ENCODE measurements at places on chromosomes 3 and 15.

GRCh38 chr3:173404156-173404555 is 6.6 kb downstream of the NLGN1 start:
- DNase-seq, result no peak

DNA sequence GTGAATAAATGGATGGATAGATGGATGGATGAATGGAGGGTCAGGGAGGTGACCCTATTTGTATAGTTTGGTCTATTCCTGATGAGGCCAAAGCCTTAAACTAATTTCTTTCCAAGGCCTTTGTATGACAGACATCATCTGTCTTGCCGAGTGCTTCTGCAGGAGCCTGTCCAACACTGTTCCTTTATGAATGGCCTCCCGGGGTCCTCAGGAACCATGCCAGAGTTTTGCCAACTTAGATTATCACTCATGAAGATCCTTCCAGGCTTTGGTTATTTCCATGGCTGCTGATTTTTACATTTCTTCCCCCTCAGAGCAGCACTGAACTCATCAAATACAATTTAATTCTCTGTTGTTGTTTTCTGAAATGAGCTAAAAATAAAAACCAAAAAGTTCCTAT is 133.0 kb upstream of the SOX2 start:
- no peak for DNase-seq

DNA sequence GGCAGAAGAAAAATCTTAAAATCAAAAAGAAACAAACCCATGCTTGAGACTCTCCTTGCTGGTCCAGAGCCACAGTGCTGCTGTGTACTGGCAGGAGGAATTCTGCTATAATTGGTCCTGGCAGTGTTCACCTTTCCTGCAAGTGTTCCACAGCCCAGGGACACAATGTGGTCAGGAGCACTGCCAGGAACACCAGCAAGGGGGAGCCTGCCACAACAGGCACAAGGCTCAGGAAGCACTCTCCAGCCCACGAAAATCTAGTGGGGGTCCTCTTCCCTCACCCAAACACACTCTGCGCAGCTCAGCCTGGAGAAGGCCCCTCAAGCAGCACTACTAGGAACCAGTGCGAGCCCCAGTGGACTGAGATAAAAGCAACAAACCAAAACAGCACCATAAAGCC is 92.9 kb downstream of the UBE3A start:
- no peak for DNase-seq

- DNase-seq, result no peak
These were observed 64.8 kb downstream of the SAMMSON start for GRCh38 chr3:70064194-70064779.

DNA sequence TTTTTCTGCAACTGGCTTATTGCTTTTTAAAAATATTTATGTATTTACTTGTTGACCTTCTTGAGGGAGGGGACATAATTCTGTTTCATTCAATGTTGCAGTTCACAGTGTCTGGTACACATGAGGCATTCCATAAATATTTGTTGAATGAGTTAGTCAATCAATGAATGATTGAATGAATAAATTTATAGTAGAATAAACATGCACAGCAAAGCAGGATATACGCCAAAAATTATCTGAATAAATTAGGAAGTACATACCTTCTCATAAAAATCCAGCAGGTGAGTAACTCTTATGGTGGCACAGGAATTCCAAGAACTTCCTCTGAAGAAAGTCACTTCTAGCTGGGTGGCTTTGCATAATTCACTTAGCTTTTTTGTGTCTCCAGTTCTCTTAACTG is 469.4 kb upstream of the ATP11B start:
- no peak for DNase-seq

DNA sequence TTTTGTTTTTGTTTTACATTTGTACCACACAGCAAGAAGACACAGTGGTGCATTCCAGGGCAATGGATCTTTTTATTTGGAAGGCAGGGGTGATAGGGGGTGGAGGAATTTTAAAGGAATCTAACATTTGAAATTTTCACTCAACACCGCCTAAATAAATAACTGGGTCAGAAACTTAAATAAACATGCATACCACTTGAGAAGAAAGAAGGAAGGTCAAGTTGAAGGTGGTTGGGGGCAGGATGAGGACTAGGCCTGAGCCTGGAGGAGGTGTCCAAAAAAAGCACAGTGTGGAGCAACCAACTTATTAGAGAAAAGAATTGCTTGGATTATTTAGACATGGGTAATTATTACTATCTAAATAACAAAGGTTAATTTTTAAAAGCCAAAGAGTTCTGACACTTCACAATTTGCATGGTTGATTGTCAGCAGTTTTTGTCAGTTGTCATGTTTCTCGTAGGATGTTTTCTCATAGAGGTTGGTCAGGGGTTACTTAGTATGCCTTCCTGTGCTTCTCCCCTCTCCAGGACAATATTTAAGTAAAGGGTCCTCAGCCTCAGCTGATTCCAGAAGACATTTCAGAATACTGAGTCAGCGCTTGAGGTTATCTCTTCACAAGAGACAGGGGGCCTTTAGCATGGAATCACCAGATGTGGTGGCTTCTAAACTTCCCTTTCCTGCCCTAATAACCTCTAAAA is 173.7 kb upstream of the SLC2A2 start:
- DNase-seq, result no peak

DNA sequence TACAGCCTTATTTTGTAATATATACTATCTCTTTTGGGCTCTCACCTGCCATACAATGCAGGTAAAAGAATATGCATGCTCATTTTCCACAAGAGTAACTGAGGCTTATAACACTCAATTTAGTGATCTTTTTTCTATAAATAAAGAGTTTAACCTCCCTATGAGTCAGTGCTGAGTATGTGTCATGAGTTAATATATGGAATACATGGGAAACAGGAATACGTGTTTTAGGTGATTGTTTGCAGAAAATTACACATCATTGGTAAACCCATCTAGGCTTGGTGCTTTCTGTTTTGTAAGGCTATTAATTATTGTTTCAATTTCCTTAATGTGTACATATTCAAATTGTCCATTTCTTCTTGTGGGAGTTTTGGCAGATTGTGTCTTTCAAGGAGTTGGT is 411.3 kb downstream of the GRM7 start:
- DNase-seq, result no peak

DNA sequence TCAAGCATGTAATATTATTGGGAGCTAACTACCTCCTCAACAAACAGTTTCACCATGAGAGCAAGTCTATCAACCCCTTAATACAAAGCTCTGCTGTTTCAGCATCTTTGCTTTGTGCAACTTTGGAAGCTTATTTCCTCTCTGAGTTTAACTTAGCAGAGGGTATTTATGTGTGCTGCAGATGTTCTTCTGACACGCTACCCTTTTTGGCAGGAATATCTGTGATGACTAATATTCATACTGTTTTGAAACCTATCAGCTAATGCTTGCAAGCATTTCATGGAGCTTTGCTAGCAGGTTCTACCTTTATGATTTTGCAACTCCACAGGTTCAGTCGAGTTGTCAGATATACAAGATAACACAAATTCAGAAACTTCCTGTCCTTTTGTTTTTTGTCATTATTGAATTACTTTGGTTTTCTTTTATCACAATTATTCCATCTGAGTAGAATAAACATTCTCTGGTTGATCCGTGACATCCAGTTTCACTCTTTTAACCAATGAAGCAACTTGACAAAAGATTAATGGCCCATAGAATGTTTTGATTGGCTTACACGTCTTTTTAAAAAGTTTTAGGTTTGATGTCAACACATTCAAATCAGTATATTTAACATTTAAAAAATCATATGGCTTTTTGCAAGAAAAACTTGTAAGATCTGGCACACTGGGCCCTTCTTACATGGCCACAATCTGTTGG is 1.7 kb upstream of the SLC9A9 start:
- no peak for DNase-seq

DNA sequence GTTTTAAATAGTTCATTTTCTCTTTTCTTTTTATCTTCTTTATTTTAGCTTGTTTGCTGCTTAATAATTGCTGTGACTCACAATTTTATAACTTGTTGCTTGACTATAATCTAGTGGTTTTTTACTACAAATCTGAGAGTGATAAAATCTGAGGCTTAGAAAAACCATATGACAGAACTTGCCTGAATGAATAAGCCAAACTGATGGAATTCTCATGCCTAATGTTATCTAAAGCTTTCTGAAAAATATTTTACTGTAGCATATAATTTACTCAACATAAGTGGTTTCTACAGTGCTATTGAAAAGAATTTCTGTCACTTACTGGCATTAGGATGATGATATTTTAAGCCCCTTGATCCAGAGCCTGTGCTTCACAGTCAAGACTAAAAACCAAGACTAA is 175.1 kb downstream of the VGLL3 start:
- DNase-seq, result no peak

DNA sequence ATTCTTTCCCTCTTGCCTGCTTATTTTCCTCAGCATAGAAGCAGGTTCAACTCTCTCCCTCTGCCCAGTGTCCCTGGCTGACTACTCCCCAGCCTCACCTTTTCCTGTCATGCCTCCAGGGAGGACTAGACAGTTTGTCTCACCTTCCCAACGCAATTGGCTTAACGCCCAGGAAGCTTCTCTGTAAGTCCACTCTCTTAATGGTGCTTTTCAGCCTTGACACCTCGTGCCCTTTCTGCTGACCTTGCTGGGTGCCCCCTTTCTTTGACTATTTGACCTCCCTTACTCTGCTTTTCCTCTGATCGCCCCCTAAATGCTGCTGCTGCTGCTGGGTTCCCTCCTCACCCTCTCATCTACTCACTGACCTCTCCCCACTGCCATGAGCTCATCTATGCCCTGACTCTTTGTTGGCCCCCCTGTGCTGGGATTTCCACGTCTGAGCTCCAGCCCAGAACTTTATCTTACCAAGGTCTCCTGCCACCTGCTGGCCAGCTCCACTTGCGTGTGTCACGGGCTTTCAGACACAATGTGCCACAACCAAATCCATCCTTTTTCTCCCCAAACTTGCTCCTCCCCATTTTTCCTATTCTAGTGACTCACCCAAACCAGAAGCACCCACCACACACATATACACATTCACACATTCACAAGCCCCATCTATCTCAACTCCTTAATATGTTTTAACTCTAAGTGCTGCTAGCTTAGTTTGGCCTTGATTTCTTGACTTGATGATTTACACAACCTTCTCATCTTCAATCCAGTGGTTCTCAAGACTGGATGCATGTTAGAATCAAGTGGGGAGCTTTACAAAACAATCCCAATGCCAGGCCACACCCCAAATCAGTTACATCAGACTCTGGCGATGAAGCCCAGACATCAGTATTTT is 16.6 kb downstream of the EPB42 start:
- DNase-seq, result peak; percentile 20

DNA sequence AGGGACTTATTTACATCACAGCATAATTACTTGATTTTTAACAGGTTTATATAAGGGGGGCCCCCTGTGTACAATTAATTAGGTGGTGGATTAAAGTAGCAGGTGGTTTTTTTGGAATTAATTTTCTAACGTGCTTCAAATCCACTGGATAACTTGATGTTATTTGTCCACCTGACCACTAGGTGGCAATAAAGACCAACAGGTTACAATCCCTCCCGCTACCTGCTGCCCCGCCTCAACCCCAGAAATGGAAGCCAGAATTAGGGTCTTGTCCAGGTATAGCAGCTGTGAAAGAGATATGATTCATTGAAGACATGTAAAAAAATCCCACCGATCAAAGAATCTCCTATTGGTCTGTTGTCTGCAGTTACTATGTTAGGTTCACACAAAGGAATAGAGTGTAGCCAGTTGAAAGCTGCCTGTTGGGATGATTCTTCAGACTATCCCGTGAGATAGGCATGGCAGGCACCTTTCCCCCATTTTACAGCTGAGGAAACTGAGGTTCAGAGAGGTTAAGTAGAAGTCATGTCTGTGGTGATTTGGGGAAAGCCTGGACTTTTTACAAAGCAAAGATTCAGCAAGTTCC is 44.0 kb downstream of the MFSD1 start:
- DNase-seq, result no peak

DNA sequence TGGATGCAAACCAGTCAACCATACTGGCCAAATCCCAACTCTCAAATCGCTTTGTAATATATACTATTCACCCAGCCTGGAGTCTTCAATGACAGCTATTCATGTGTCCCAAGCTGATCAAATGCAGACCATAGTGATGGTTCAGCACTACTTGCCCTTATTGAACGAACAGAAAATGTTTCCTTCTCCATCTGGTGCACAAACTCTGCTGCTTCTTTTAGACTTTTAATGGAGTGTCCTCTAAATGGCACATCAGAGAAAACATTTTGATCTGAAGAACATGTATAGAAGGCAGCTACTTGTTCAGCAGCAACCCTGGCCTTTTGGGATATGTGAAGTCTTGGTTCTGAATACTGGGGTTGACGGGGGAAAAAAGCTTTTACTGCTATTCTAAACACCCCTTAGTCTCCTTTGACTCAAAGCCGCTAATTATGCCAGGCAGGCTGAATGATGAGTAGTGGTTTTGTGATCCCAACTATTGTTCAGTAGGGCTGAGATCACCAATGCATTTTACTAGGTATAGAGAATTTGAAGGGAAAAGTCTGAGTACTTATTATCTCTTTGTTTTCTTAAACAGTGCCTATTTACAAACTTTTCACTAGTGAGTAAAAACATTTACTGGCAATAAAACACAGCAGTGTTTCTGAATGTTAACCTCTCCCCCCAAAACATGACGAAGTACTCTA is 781.2 kb downstream of the ROBO1 start:
- no peak for DNase-seq

DNA sequence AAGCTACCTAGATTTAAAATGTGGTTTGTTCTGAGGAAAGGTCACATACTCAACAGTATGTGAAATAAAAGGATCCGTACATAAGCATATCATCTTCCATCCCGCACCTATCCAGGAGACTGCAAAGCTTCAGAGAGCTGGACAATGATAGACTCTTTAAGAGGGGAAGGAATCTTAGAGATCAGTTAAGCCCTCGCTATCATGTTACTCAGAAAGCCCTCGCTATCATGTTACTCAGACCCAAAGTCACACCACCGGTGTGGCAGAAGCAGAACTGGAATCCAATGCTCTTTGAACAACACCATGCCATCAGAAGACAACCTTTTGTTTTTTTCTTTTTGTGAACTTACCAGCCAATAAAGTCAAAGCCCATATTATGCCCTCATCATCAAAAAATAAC is 5.8 kb downstream of the ANO10 start:
- DNase-seq, result no peak

- no peak for DNase-seq
These were observed 34.6 kb downstream of the NR2E3 start for GRCh38 chr15:71844916-71845315.

DNA sequence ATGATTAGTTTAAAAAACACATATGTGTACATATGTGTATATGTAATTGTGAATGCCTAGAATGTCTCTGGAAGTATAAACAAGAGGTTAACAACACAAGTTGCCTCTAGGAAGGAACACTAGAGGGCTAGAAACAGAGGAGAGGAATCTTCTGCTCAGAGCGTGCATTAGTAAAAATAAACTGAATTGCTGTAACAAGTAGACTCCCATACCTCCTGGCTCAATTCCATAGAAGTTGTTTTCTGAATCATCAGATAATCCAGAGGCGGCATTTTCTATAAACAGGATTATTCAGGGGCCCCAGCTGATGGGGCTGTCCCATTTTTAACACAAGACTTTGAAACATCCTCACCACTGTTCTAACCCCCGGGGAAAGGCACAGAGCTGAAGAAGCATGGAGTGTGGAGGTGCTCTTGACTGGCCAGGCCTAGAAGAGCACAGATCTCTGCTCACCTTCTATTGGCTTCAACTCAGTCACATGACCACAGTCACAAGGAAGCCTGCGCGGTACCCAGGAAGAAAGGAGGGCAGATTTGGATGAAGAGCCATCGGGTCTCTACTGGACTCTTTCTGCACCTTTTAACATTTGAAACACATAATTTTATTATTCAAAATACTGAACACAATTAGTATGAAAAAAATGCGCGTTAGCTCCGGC is 145.7 kb downstream of the TLE3 start:
- no peak for DNase-seq

GRCh38 chr3:130823996-130824395 is 69.9 kb upstream of the ATP2C1 start:
- DNase-seq, result no peak
